ENCODE measurements at places on chromosomes 2 and 18. TPM values are rescaled to one million over a fixed set of nuclear protein-coding genes. Genes with fewer than 3 reads are reported as not detected.

DNA sequence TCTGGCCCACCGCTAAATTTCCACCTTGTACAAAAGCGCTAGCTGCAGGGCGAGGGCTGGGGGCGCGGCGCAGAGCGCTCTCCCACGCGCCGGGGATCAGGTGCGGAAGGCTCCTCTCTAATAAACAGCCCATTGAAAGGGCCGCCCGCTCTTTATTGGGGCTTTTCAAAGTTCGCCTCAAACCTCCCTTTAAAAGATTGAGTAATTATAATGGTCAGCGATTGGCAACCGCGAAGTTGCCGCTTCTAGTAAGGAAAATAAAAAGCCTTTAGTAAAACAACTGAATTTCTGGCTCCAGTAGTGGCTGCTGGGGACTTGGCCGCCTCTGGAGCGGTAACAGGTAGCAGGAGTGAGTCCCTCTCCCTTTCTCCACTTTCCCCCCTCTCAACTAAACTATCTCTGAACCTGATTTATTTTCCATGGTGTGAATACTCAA is 755 bp downstream of the NEUROD1 start:
- DNase-seq: no peak

DNA sequence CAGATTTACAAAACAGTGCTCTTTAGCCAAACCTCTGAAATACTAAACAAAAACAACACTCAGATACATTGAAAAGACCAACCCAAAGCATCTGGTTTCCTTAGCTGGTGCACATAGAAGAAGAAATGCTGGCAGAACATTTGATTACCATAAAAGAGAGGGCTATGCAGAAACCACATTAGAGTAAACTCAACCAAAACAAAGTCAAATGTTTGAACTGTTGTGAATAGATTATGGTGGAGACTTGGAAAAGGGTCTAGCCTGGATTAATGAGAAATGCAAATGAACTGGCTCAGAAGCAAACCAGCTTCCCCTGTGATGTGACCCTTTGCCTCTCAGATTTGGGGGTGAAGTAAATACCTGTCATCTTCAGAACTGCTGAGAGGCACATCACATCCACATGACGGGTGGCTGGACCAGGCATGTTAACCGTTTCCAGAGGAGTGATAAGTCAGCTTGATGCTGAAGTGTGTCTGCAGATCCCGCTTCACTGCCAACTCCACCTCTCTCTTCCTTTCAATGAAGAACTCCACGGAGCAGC is 153.0 kb downstream of the NRP2 start:
- no peak for DNase-seq

GRCh38 chr2:197281421-197281820 is 29.2 kb downstream of the ANKRD44 start:
- DNase-seq: no peak

GRCh38 chr2:223668302-223668998 is 66.3 kb upstream of the SCG2 start:
- DNase-seq: no peak

DNA sequence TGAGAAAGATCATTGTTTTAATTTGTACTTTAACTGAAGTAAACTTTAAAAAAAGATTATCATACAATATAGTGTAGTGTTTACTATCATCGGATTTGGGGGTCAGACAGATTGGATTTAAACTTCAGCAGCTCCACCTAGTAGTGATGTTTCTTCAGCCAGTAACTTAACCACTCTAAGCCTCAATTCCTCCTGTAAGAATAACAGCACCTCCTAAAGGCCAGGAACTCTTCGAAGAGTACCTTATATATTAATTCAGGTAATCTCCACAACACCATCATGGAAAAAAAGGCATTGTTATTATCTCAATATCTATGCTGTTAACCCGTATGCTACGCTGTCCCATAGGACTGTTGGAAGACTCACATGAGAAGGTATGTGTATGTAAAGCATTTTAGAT is 69.0 kb upstream of the DLGAP1 start:
- no peak for DNase-seq

RIT2 gene
- not detected for total RNA-seq

DNA sequence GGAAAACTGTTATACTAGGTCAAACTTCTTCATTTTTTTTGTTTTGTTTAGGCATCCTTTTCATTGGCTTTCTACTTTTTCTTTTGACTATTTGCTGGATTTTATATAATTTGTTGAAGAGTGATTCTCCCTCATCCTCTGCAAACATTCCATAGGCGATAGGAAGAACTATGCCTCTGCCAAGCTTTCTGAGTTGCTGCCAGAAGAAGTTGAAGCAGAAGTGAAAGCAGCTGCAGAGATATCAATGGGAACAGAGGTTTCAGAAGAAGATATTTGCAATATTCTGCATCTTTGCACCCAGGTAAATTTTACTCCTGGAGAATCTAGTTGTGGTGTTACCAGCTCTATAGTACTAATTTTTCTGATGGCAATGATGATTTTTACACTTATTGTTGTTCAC is 25.4 kb downstream of the NOP58 start:
- no peak for DNase-seq

CXCR1 gene
- not detected for total RNA-seq

DNA sequence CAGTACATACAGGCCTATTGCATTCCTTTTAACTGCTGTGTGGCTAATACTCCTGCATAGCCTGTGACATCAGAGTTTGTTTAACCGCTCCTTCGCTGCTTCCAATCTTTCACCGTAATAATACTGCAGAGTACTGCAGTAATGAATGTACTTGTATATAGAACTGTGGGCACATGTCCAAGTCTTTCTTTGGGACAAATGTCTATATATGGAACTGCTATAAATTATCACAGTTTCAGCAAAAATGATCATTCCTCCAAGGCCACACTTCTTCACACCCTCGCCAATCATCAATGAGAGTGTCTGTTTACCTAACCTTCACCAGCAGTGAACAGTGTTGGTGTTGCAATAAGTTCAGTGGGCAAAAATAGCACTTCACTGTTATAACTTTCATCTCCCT is 230.4 kb downstream of the SP3 start:
- no peak for DNase-seq

DNA sequence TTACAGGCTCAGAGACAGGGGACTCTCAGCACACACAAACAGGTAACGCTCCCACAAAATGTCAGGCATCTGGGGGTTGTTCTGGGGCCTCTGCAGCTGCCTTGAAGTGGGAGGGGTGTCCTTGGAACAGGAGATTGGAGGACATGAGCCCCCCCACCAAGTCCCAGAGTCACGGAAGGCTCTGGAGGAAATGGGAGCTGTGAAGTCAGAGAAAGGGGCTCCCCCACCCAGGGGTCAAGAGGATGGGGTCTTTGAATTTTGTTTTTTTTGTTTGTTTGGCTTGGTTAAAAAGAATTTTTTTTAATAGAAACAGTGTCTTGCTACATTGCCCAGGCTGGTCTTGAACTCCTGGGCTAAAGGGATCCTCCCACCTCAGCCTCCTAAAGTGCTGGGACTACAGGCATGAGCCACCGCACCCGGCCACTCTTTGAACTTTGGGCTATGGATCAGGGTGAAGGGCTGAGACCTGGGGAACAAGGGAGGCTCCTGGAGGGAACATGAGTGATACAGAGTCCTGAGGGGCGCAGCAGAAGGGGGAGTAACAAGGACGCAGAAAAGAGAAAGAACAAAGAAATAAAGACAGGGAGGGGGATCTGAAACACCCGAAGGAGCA is 46.8 kb downstream of the TNS1 start:
- no peak for DNase-seq

GRCh38 chr2:227031379-227031778 is 132.6 kb downstream of the COL4A4 start:
- no peak for DNase-seq

IL1RL2 gene
- total RNA-seq: not detected

GPBAR1 gene
- total RNA-seq: not detected

C2orf80 gene
- not detected for total RNA-seq

DNA sequence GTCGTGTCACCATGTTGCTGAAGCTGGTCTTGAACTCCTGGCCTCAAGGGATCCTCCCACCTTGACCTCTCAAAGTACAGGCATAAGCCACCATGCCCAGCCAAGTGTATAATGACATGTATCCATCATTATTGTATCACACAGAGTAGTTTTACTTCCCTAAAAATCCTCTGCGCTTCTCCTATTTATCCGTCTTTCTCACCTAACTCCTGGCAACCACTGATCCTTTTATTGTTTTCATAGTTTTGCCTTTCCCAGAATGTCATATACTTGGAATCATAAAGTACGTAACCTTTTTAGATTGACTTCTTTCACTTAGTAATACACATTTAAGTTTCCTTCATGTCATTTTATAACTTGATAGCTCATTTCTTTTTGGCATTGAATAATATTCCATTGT is 51.0 kb downstream of the ZC3H15 start:
- no peak for DNase-seq

- DNase-seq: no peak
Observed at GRCh38 chr2:32423536-32423935, 66.7 kb downstream of the BIRC6 start.

DNA sequence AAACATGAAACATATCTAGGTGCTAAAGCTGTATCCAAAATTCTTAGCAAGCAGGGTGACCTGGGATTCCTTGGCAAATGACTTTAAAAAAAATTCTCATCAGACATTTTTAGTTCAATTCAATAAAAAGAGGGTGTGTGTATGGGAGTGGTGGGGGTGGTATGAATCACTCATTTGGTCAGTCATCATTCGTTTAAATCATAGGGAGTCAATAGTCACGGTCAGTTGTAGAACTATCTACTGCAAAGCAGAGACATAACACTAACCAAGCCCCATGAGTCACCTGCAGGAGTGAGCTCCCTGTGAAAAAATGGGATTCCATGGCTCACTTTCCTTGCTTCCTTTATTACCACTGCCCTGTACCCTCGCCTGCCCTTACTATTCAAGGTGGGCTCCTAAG is 380.6 kb upstream of the TCF4 start:
- DNase-seq: no peak

ANKRD30BL gene
- not detected for total RNA-seq

DNA sequence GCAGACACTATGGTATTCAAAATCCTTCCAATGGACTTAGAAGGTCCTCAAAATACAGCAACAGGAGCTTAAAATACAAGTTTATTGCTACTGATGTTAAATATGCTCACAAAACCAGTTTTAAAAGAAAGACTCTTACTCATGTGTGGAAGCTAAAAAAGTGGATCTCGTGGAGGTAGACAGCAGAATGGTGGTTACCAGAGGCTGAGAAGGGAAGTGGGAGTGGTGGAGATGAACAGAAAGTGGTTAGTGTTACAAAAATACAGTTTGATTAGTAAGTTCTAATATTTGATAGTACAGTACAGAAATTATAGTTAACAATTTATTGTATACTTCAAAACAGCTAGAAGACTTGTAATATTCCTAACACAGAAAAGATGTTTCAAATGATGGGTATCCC is 12.1 kb downstream of the ADAM17 start:
- DNase-seq: no peak

ACADL gene
- total RNA-seq: not detected

- DNase-seq: peak; percentile 87
Observed at GRCh38 chr18:9474108-9474982, 968 bp upstream of the RALBP1 start.

- no peak for DNase-seq
Observed at GRCh38 chr18:70331456-70332097, 42.7 kb downstream of the SOCS6 start.

SCN2A gene
- 0.05 TPM for total RNA-seq

DNA sequence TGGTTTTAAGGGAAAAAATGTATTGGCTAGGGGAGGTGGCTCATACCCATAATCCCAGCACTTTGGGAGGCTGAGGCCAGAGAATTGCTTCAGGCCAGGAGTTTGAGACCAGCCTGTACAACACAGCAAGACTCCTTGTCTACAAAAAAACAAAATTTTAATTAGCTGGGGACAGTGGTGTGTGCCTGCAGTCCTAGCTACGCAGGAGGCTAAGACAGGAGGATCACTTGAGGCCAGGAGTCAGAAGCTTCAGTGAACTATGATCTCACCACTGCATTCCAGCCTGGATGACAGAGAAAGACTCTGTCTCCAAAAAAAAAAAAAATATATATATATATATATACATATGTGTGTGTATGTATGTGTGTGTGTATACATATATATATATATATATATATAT is 18.5 kb downstream of the CCDC88A start:
- no peak for DNase-seq

FOXI3 gene
- total RNA-seq: not detected

CHRNG gene
- not detected for total RNA-seq

DNA sequence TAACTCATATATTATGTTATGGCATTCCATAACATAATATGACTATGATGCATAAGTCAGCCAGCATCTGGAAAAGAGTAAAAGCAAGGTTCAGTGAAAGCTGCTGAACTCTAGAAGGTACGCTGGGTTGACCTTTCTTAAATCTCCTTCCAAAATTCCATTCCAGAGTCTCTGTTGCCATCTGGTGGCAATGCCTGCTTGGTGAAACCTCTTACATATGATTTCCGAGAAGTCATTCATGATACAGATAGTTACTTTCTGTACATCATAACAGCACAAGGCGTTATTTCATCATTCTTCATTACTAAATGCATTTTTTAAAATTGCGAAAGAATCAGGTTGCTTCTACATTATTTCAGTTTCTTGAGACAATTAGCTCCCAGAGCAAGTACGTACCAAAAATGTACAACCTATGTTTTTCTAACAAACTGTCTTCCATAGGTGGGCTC is 7.0 kb upstream of the EPG5 start:
- peak; percentile 59 for DNase-seq

FAM98A gene
- total RNA-seq: 128 TPM

DNA sequence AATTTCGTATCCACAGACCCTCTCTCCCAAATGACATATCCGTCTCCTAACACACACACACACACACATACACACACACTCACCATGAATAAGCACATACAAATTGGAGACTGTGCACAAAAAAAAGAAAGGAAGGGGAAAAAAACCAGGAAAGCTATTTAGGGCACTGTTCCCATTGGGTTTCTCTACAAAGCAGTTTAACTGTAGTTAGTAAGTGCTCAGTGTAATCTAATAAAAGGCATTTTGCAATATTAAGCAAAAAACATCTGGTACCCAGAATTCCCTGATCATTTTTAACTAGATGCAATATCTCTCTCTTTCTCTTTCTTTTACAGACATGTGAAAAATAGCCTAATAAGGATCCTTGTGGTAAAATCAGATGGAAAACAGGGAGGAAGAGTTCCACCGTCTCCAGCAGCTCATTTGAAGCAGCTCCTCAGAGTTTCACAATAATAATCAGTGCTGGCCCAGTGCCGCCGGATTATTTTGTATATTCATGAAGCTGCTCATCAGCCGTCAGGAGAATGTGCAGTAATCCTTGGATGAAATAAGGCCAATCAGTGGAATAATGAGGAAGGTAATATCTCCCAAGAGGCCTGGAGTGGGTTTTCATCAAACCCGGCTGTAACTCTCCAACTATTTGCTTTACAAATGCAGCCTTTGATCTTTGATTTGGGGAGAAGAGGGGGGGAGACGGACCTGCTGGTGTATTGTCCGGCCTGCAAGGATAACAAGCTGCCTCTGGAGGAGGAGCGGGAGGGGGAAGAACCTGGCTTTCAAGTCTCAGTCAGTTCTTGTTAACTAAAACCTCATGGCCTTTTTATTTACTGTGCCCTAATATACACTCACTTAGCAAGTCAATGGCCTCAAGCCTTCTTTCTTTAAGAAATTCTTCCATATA is 227.6 kb upstream of the SMIM21 start:
- no peak for DNase-seq

DNA sequence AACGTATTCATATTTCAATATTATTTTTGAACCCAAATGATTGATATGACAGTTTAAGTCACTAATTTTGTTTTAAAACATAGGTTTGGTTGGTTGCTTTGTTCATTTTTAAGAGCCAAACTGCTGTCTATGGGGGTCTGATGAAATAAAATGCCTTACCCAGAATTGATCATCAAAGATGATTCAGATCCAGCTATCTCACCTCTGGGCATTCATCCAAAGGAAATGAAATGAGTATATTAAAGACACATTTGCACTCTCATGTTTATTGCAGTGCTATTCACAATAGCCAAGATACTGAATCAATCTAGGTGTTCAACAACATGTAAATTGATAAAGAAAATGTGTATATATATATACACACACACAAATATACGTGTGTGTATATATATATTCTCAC is 326.9 kb upstream of the GULP1 start:
- no peak for DNase-seq
